ENCODE measurements at places on chromosomes 3 and 15.

- DNase-seq: no peak
These were observed 1.2 kb upstream of the RYK start for GRCh38 chr3:134251731-134252391.

DNA sequence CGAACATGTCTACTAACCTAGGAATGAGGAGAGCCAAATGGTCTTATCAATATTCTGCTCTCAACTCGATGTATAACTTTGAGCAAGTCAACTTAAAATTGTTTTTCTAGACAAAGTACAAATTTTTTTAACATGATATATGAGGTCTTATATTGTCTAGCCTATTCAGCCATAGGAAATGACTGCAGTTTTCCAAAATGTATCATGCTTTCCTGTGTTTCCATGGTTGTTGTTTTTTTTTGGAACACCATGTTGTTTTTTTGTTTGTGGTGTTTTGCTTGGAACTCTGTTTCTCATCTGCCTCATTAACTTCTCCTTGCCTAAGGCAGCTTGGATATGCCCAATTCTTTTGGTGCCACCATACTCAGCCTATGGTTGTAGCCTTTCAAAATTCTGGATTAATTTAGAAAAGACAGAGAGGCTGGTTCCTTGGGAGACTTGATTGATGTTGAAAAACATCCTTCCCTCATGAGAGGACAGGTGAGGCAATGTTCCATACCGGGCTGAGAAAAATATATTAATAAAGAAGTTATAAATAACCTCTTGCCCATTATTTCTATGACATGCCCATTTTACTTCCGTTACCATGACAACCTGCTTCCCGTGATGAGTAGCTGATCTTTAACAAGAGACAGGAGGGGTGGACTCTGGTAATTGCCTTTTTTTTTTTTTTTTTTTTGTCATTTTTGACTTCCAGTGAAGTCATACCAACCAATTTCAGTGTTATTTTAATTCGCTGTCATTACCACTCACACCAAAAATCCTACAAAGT lies 687.9 kb upstream of the GRM7 start:
- no peak for DNase-seq

DNA sequence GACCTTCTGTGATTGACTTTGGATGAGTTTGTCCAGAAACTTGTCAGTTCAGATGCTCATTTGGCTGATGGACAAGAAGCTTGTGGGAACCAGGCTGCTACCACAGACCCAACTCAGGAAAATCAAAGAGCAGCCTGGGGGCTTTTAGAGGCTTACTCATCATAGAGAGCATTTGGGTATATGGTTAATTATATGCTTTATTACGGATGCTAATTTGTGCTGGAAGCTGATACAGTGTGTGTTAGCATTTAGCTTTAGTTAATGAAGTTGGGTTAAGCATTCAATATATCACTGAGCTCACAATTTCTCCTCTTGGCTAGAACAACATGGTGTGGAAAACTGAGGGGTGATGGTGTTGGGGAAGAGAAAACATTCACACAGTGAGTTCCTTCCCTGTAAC lies 664.2 kb upstream of the CFAP20DC start:
- no peak for DNase-seq

DNA sequence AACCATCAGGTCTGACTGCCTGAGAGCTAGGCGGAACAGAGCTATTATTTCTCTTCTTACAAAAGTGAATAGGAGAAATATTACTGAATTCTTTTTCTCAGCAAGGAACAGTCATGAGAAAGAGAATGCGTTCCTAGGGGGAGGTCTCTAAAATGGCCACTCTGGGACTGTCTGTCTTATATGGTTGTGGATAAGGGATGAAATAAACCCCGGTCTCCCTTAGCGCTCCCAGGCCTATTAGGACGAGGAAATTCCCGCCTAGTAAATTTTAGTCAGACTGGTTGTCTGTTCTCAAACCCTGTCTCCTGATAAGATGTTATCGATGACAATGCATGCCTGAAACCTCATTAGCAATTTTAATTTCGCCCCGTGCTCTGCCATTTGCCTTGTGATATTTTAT lies 20.1 kb upstream of the WDR5B start:
- DNase-seq: no peak

- DNase-seq: no peak
These were observed 23.4 kb downstream of the GTF2E1 start for GRCh38 chr3:120765830-120766493.

- DNase-seq: no peak
These were observed 287.8 kb upstream of the GOLIM4 start for GRCh38 chr3:168383573-168383972.

GRCh38 chr3:146972726-146973125 lies 367.6 kb upstream of the PLSCR5 start:
- DNase-seq: no peak

GRCh38 chr3:114953215-114953799 lies 193.8 kb downstream of the ZBTB20 start:
- DNase-seq: no peak

DNA sequence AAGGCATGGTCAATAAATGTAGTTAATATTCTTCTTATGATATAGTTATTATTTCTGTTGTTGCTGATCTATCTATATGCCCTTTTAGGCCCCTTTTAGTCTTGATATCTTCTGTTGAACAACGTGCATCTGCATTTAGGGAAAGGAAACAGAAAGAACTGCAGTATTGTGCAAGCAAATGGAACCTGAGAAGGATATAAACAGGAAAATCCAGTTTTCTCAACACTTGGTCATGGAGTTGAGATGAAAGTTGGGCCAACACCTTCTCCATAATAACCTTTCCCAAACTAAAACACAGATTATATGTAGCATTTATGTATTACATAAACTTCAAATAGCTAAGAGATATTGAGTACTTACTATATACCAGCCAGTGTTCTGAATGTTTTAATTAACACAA lies 179.7 kb downstream of the ADAMTS9 start:
- DNase-seq: no peak

- DNase-seq: no peak
These were observed 221.0 kb downstream of the SHQ1 start for GRCh38 chr3:72627271-72627670.

DNA sequence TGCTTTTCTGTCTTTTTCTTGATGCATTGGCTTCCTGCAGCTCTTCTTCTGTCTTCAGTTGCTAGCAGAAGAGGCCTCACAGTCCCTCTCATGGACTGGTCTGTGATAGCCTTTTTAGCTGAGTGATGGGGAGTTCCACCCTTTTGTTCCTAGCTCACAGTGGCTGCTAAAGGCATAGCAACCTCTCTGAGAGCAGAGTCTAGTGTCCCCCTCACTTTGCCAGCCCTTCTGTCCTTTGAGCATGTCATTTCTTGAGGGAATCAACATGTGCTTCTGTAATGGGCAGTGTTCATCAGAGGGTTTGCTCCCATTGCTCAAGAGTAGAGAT lies 44.4 kb downstream of the GAP43 start:
- no peak for DNase-seq

DNA sequence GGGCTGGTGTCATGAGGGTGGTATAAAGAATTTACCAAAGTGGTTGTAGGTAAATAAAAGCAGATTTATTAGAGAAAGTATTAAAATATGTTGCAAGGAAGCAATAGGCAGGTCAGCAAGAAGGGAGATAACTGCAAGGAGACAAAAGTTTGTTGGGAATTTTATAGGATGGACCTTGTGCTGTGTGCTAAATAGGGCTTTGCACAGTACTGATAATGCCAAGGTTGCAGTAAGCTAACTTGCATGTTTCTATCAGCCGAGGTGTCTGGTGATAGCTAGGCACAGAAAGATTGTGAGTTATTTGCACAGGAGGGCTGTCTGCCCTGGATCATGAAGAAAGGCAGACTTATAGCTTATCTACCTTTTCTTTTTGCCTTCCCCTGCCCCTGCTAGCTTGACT lies 102.5 kb upstream of the SPRED1 start:
- DNase-seq: no peak

GRCh38 chr3:156792945-156793344 lies 33.2 kb upstream of the LEKR1 start:
- DNase-seq: no peak

GRCh38 chr3:26668171-26668570 lies 45.6 kb downstream of the LRRC3B start:
- no peak for DNase-seq

DNA sequence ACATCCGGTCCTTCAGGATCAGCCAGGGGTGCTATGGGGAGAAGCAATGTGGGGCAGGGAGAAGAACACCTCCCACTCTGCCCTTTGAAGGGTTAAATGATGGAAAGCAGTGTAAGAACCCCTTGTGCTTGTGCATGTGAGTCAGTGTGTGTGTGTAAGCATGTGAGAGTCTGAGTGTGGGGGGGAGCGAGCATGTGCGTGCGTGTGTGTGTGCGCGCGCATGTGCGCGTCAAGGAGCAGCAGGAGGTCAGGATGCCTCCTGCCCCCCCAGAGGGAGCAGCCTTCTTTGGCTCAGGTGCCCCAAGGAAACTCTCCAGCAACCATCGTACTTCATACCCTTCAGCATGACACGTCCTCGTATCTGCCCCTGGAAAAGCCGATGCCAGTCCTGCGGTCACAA lies 30.3 kb downstream of the GALNT15 start:
- DNase-seq: no peak

GRCh38 chr3:54131026-54131605 lies 8.8 kb downstream of the CACNA2D3 start:
- no peak for DNase-seq

- no peak for DNase-seq
These were observed 27.6 kb downstream of the MEX3B start for GRCh38 chr15:82018201-82018600.

DNA sequence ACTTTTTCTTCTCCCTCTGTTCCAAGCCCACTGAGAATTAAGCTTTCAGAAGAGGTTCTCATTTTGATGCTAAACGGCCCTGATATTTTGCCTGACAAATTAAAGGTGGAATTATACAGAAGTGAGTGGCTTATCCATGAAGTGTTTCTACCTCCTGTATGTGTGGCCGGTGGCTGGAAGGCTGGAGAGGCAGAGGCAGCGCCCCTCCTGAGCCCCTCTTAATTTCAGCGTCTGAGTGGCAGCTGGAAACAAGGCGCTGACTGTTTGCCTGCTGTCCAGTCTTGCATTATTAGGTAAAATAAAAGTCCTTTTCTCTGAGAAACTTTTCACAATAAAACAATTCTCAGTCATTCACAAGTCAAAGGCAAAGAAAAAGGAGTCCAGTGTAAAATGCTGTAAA lies 685.7 kb downstream of the MCTP2 start:
- DNase-seq: no peak

GRCh38 chr3:113832477-113833164 lies 6.0 kb upstream of the GRAMD1C start:
- DNase-seq: no peak

DNA sequence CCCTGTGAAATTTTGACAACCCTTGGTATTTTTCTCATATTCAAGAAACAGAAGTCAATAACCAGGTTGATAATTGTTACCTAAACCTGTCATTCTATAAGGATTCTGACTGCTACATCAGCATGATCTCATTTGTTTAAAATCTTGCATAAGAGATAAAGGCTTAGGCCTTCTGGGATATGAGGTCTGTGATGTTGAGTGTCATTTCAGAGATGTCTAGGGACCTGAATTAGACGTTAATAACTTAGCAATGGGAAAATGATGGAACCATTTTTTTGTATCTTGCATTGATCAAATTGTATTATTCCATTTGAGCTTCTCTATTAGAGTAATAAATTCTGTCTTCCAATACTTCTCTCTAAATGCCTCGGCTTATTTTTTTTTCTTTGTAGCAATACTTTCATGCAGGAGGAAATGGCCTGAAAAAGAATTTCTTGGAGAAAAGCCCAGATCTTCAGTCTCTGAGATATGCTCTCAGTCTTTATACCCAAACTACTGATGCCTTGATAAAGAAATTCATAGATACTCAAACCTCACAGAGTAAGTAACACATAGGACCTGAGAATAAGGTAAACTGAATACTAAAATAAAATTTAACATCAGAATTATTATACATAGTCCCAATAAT lies 589.3 kb downstream of the UNC13C start:
- DNase-seq: no peak

GRCh38 chr3:155763870-155764463 lies 19.1 kb upstream of the PLCH1 start:
- no peak for DNase-seq

DNA sequence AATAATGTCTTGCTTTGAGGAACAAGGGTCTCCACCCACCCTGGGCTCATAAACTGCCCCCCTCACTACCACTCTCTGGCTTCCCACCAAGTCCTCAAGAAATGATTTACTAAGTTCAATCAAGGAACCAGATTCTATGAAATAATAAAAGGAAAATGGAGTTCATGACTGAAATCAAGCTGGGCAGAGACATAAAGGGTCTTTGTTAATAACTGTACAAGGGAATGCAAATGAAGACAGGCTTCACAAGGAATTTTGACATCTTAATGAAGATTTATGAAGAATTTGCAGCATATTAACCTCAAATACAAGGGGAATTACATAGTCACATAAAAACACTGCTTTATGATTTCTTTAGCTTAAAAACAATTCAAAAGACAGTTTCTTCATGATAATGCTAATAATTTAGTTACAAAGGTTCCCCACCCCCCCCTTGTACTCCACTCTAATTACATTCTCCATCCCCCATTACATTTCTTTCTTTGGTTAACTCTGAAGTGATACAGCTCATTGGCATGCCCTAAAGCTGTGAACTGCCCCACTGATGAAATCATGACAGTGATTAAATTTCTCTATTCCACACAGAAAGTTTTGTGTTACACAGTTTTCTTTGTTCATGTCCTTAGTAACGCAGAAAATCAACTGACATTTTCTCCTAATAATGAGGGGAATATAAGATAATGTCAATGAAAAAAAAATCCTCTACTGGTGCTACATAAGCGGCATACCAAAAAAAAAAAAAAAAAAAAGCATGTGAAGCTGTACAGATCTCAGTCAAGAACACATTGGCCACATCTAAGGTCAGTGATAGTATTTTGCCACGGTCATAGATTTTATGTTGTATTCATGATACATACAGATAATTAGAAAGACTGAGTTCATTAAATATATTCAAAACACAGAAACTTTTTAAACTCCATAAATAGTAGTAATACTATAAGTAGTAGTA lies 54.4 kb downstream of the WWTR1 start:
- no peak for DNase-seq

DNA sequence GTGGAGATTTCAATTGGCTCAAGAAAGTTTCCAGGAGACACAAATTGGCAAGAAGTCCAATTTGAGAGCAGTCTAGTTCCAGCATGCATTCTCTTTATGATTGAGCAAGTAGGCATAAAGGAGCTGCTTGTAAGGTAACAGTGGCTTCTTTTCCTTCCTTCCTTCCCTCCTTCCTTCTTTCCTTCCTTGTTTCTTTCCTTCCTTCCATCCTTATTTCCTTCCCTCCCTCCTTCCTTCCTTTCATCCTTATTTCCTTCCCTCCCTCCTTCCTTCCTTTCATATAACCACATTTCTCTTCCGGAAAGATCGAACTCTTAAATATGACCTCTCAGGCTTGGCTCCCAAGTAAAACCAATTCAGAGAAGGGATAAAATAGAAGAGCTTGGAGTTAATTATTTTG lies 29.4 kb upstream of the ATP11B start:
- no peak for DNase-seq

- no peak for DNase-seq
These were observed 197.0 kb downstream of the GHSR start for GRCh38 chr3:172251211-172251610.

DNA sequence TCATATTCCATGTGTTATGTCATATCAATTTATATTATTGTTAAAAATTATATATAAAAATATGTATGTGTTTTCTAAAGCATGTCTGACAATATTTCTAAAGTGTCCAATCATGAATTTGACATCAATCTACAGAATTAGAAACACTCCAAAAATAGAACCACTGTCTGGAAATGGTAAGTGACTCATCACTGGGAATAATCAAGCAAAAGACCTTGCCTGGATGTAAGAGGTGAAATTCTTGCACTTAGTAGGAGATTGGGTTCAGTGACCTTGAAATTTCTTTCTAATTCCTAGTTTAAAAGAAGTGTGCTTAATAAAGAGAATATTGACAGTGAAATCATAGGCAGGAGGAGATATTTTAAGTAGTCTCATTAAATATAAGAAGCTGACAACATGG lies 188.8 kb downstream of the ZNF385D start:
- no peak for DNase-seq
